ENCODE measurements at places on chromosomes 2 and 18. TPM values are rescaled to one million over a fixed set of nuclear protein-coding genes. Genes with fewer than 3 reads are reported as not detected.

- peaks cover 7% of the 10 kb centered on the region for H3K4me1 ChIP-seq
- DNase-seq = peak; percentile 64
- no peak overlapping the region for H3K4me3 ChIP-seq
Measured at GRCh38 chr2:240460781-240461431, 25.4 kb downstream of the GPC1 start.

DNA sequence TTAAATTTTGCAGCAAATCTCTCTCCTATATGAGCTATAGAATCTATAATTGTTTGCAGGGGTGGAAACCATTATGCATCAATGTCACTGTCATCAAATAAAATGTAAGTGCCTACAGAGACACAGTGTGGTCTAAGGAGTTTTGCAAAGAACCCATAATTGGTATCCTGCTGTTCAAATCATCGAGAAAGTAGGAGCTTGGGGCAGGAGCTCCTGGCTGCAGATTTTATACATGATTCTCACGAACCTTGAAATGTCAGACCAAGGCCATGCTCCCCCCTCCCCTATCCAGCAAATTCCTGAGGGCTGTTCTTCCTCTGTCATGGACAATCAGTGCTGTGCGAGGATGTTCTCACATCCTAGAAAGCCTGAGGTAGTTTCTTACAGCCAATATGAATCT, 119.5 kb upstream of the CYRIA start:
- H3K4me1 ChIP-seq = no peaks in the 10 kb centered on the region
- no peaks in the 10 kb centered on the region for H3K36me3 ChIP-seq

DNA sequence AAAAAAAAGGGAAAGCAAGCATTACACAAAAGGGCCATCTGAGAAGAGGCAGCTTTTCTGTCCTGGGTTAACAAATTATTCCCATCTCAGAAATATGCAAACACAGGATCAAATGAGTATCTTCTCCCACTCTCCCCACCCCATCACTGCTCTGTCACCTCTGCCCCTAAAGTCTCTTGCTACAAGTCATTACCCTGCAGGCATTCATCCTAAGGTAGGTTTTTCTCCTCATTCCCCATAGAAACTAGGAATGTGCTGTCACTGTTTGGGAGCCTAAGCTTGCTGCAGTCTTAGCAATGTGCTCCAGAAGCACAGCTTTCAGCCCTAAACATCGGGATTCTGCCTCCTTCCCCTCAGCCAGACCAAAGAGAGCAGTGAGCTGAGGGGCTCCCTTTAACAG, 3.6 kb downstream of the LRRTM1 start:
- no peak for DNase-seq
- H3K36me3 ChIP-seq = no peaks in the 10 kb centered on the region
- H3K27ac ChIP-seq = no peak overlapping the region
- peaks cover 56% of the 10 kb centered on the region for H3K27me3 ChIP-seq
- no peak overlapping the region for H3K4me3 ChIP-seq
- peaks cover 15% of the 10 kb centered on the region for H3K4me1 ChIP-seq

The SAG gene
- not detected for total RNA-seq

The MERTK gene
- total RNA-seq = 22.3 TPM

The EIF2B4 gene
- 56.7 TPM for total RNA-seq

DNA sequence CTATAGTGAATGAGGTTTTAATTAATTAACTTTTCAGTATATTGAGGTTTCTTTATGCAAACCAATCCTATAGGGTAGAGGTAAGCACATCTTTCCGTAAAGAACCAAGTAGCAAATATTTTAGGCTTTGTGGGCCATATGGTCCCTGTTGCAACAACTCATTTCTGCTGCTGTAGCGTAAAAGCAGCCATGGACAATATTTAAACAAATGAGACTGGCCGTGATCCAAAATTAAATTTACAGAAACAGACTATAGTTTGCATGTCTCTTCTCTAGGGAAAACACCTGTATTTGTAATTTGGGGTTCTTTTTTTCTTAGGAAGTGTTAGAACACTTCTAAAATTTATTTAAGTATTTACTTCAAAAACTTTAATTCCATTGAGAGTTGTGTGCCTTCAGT, 104.3 kb downstream of the KYNU start:
- H3K36me3 ChIP-seq = no peaks in the 10 kb centered on the region
- H3K27me3 ChIP-seq = no peaks in the 10 kb centered on the region
- no peak for DNase-seq
- no peak overlapping the region for H3K4me3 ChIP-seq
- H3K27ac ChIP-seq = no peak overlapping the region
- H3K4me1 ChIP-seq = no peaks in the 10 kb centered on the region

DNA sequence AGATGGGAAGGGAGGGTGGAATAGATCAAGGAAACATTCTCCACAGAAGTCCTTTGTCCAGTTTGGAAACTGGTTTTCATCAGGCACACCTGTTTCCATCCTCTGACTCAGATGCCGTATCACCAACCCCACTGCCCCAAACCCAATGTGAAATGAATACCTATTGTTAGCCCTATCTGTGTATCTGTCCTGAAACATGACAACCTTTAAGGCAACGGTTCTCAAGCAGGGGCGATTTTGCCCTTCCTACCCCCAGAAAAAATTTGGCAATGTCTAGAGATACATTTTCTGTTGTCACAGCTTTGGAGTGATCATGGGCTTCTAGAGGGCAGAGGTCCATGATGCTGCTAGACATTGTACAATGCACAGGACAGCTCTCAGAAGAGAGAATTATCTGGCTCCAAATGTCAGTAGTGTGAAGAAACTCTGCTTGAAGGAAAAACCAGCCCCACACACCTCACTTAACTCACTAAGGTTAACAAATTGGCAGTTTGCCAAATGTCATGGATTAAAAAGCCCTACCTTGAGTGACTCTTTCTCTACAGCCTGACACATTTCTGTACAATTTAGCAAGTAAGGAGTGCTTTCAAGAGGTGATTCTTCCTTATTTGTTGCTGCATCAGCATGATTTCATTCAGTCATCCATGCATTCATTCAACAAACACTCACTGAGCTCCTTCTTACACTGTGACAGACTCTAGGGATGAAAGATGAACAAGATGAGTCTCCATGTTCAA, 3.4 kb downstream of the SCTR start:
- H3K4me1 ChIP-seq = peaks cover 4% of the 10 kb centered on the region
- no peak for DNase-seq
- no peak overlapping the region for H3K4me3 ChIP-seq
- H3K27ac ChIP-seq = no peak overlapping the region

GRCh38 chr2:48272199-48272598, 257.8 kb upstream of the STON1 start:
- no peaks in the 10 kb centered on the region for H3K27me3 ChIP-seq
- H3K27ac ChIP-seq = no peak overlapping the region
- no peaks in the 10 kb centered on the region for H3K4me1 ChIP-seq
- no peaks in the 10 kb centered on the region for H3K36me3 ChIP-seq

DNA sequence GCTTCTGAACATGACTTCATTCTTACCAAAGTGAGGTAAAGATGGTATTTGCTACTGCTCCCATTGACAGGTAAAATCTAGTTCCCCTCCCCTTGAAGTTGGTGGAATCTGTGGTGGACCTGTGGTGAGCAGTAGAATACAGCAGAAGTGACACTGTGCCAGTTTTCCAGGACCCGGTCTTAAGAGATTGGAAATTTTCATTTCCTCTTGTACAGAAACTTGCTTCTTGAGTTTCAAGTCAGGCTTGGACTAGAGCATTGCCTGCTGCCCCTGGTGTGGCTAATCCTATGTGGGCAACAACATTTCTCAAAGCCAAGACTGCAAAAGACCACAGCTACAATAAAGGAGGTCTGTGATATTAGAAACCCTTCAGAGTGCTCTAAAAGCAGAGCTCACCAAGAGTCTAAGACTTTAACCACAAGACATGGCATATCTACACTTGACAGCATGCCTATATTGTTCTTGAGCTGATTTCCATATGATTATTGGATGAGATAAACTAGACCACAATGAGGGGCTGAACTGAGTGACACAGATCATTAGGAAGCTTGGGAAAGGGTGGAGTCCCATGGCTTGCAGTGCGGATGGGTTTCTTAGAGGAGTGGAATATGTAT, 458.1 kb downstream of the BCL11A start:
- H3K4me3 ChIP-seq = no peak overlapping the region
- no peak for DNase-seq
- H3K27me3 ChIP-seq = no peaks in the 10 kb centered on the region
- no peaks in the 10 kb centered on the region for H3K4me1 ChIP-seq
- no peak overlapping the region for H3K27ac ChIP-seq

GRCh38 chr2:95010126-95010525, 15.4 kb upstream of the MAL start:
- no peak overlapping the region for H3K27ac ChIP-seq
- no peaks in the 10 kb centered on the region for H3K4me1 ChIP-seq
- no peak overlapping the region for H3K4me3 ChIP-seq
- no peaks in the 10 kb centered on the region for H3K27me3 ChIP-seq

- H3K36me3 ChIP-seq = no peaks in the 10 kb centered on the region
- H3K4me3 ChIP-seq = no peak overlapping the region
- no peaks in the 10 kb centered on the region for H3K4me1 ChIP-seq
- no peak overlapping the region for H3K27ac ChIP-seq
- DNase-seq = no peak
Measured at GRCh38 chr2:212694398-212694797, 155.8 kb upstream of the ERBB4 start.

- no peaks in the 10 kb centered on the region for H3K36me3 ChIP-seq
- no peaks in the 10 kb centered on the region for H3K4me1 ChIP-seq
- H3K4me3 ChIP-seq = no peak overlapping the region
- no peaks in the 10 kb centered on the region for H3K27me3 ChIP-seq
Measured at GRCh38 chr2:177193240-177193639, 19.4 kb upstream of the HNRNPA3 start.

The LGALSL gene
- total RNA-seq = 22.5 TPM

GRCh38 chr2:165238295-165238694, 919 bp upstream of the SCN2A start:
- H3K27me3 ChIP-seq = no peaks in the 10 kb centered on the region
- H3K4me3 ChIP-seq = no peak overlapping the region
- H3K4me1 ChIP-seq = no peaks in the 10 kb centered on the region
- H3K27ac ChIP-seq = no peak overlapping the region

DNA sequence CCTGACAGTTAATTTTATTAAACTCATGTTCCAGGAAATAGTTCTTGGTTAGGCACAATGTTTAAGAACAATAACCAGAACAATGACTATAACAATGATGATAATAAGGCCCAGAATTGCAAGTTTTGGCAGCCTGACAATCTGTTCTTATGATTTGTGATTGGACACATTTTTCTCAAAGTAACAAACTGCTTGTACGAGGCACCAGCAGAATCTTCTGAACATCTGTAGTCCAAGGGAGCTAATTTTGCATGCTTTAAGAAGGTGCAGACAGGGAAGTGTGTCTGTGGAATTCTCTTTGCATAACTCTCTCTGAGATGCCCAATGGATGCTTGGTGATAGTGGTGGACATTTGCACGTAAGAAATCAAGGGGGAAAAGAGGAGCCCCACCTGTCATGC, 709.3 kb downstream of the SLC4A3 start:
- no peak for DNase-seq
- peaks cover 4% of the 10 kb centered on the region for H3K4me1 ChIP-seq
- no peak overlapping the region for H3K27ac ChIP-seq
- no peak overlapping the region for H3K4me3 ChIP-seq

DNA sequence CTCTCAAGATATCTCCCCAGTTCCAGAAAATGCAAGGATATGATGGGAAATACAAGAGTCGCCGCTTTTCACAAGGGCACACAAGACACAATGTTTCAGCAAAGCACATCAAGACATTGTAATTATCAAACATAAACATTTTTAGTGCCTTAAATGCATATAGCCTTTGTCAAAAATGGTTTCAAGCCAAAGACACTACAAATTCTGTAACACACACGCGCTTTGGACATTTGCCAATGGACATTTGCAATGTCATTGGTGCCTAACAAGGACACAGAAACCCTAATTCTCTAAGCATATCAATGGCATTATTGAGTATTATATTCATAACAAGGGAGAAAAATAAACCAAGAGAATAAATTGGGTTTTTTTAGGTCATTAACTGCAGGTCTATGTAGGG, 16.1 kb downstream of the ADD2 start:
- H3K36me3 ChIP-seq = no peaks in the 10 kb centered on the region
- no peak overlapping the region for H3K4me3 ChIP-seq
- H3K27ac ChIP-seq = no peak overlapping the region
- H3K4me1 ChIP-seq = no peaks in the 10 kb centered on the region

- H3K36me3 ChIP-seq = no peaks in the 10 kb centered on the region
- H3K4me1 ChIP-seq = no peaks in the 10 kb centered on the region
- H3K4me3 ChIP-seq = no peak overlapping the region
- no peaks in the 10 kb centered on the region for H3K27me3 ChIP-seq
- H3K27ac ChIP-seq = no peak overlapping the region
- DNase-seq = no peak
Measured at GRCh38 chr2:1835581-1836201, 91.4 kb upstream of the PXDN start.

DNA sequence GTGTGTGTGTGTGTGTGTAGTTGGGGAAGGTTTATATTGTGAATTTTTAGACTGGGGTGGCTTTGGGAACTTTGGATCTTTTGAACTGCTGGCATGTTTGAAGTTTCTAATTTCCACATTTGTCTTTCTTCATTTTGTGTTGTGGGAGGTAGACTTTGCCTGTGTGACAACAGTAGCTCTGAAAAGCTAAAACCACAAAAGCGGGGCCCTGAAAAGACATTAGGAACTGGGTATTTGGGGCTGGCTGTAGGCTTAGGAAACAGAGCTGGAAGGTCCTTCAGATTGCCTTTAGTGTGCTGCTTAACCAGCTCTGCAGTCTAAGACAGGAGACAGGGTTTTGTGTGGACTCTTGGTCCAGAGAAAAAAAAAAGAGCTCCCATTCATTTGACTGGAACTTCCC, 27.2 kb upstream of the DOCK10 start:
- no peak for DNase-seq
- H3K27ac ChIP-seq = no peak overlapping the region
- peaks cover 5% of the 10 kb centered on the region for H3K4me1 ChIP-seq
- no peak overlapping the region for H3K4me3 ChIP-seq

The TEKT4 gene
- total RNA-seq = not detected

GRCh38 chr2:59461127-59461526, 1092.3 kb downstream of the BCL11A start:
- peaks cover 6% of the 10 kb centered on the region for H3K4me1 ChIP-seq
- H3K27me3 ChIP-seq = no peaks in the 10 kb centered on the region
- H3K4me3 ChIP-seq = no peak overlapping the region
- no peak for DNase-seq
- H3K36me3 ChIP-seq = no peaks in the 10 kb centered on the region

The ABCG5 gene
- total RNA-seq = not detected

GRCh38 chr2:133819906-133820305, 251.6 kb upstream of the NCKAP5 start:
- no peak for DNase-seq
- H3K4me1 ChIP-seq = no peaks in the 10 kb centered on the region
- H3K27ac ChIP-seq = no peak overlapping the region
- no peaks in the 10 kb centered on the region for H3K36me3 ChIP-seq
- H3K4me3 ChIP-seq = no peak overlapping the region
- H3K27me3 ChIP-seq = no peaks in the 10 kb centered on the region

GRCh38 chr2:157980020-157980419, 103.9 kb upstream of the ACVR1 start:
- H3K36me3 ChIP-seq = no peaks in the 10 kb centered on the region
- no peak overlapping the region for H3K27ac ChIP-seq
- no peaks in the 10 kb centered on the region for H3K27me3 ChIP-seq
- H3K4me3 ChIP-seq = no peak overlapping the region
- DNase-seq = no peak

Data from endodermal cell (in vitro differentiated cells).